ENCODE measurements at places on chromosomes 5 and 9.

GRCh38 chr9:118522093-118523028 is 818.2 kb downstream of the TLR4 start:
- DNase-seq, result peak; percentile 30

DNA sequence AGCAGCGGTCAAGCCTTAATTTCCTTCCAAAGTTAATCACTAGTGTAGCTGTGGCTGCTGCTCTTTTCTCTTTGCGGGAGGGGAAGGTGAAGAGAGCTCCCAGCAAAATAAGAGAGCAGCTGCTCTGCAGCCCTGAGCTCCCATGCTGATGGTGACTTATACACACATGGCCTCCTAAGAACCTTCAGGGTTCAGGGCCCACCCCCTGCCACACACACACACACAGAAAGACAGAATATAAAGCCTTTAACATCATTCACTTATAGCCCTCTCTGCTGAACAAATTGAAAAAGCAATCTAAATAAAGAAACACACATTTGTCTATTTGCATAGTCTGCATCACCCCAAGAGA is 43.6 kb downstream of the GAS1 start:
- no peak for DNase-seq

GRCh38 chr9:13009871-13010270 is 235.1 kb downstream of the LURAP1L start:
- no peak for DNase-seq

- peak; percentile 57 for DNase-seq
Observed at GRCh38 chr5:134289509-134290113, 63.7 kb upstream of the PPP2CA start.

DNA sequence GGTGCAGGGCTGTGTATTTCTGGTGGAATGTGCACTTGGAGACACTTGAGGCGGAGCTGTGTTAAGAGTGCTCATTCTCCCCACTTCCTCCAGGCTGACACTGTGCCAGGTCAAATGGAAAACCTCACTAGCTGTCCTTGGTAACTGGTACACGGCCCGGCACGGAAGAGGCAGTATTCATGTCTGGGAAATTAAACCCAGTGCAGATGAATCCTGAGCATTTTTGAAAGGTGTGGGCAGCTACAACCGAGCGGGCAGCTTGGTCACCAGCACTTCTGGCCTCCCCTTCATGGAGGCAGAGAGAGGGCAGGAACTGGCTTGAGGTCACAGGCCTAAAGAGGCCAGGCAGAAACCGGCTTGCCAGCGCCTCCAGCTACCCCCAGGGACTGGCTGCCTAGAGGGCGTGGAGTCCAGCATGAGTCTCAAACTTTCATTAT is 1.6 kb downstream of the CLPTM1L start:
- DNase-seq, result no peak

GRCh38 chr9:68775003-68775730 is 70.1 kb downstream of the PIP5K1B start:
- peak; percentile 19 for DNase-seq
